ENCODE measurements at places on chromosomes 11 and 22. TPM values are rescaled to one million over a fixed set of nuclear protein-coding genes. Genes with fewer than 3 reads are reported as not detected.
A peak's percentile ranks its signal among the peaks of the same experiment; 100 is the strongest.

DNA sequence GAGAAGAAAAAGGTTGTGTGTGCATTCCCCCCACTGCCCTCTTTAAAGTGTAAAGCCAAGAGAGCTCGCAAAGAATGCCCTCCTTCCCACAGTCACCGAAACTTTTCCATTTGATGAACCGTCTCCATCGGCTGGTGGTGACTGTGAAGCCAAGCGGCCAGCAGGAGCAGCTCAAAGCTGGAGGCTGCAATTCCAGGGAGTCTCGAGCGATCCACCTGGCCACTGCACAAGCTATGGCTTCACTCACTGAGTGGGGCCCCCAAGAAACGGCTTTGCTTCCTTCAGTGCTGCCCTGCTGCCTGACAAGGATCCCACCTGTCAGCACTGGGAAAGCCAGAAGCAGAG, 117.7 kb downstream of the ABTB2 start:
- DNase-seq = no peak
- H3K27ac ChIP-seq = no peak overlapping the region
- no peak overlapping the region for H3K4me3 ChIP-seq
- H3K4me1 ChIP-seq = peaks cover 16% of the 10 kb centered on the region
- H3K27me3 ChIP-seq = no peaks in the 10 kb centered on the region

DNA sequence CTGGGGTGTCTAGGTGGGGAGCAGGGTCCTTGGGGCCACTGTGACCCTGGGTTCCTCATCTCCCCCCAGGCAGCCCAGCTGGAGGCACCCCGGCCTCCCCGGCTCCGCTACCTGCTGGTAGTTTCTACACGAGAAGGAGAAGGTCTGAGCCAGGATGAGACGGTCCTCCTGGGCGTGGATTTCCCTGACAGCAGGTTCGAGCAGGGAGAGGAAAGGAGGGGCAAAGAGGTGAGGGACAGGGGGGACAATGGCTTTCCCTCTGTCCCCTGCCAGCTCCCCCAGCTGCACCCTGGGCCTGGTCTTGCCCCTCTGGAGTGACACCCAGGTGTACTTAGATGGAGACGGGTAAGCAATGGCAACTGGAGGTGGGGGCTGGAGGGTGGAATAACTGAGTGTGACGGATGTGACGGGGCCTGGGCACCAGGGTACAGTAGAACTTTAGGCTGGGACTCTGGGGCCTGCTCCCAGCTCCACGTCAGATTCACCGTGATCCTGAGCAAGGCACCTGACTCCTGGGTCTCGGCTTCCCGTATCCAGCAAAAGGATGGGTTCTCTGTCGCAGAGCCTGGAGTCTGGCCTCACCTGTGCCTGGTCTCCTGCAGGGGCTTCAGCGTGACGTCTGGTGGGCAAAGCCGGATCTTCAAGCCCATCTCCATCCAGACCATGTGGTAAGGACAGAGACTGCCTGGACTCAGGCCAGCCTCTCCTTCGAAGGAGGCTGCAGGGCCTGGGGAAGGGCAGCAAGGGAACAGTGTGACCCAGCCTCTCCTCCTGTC, 3.6 kb downstream of the SSH3 start:
- DNase-seq = no peak
- no peak overlapping the region for H3K4me3 ChIP-seq
- no peak overlapping the region for H3K27ac ChIP-seq
- H3K27me3 ChIP-seq = no peaks in the 10 kb centered on the region

DNA sequence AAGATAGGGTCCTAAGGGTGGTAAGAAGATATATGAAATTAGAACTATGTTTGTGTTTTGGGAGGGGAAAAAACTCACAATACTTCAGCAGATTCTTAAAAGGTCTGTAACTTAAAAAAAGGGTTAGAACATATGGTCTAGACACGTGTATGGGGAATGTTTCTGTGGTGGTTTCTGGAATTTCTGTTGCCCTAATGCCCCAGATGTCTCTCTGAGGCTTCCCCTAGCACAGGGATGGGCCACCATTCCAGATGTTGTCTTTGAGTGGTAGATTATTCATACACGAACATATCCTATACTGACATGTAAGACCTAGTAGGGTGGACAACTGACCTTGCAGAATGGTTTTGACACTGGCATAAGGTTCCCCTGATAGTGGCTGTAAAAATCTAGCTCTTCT, 26.2 kb downstream of the EHF start:
- no peak overlapping the region for H3K4me3 ChIP-seq
- no peak for DNase-seq

The SCN3B gene
- total RNA-seq = 3.2 TPM

The HYLS1 gene
- 4.5 TPM for total RNA-seq

GRCh38 chr11:34053161-34053686, 1.7 kb downstream of the CAPRIN1 start:
- peaks cover 13% of the 10 kb centered on the region for H3K36me3 ChIP-seq
- no peaks in the 10 kb centered on the region for H3K27me3 ChIP-seq
- H3K4me3 ChIP-seq = peak overlapping the region; percentile 92
- peak; percentile 87 for DNase-seq
- peak overlapping the region; percentile 99 for H3K27ac ChIP-seq
